ENCODE measurements at places on chromosomes 7 and 10. TPM values are rescaled to one million over a fixed set of nuclear protein-coding genes. Genes with fewer than 3 reads are reported as not detected.

Gene RGR
- not detected for total RNA-seq

Gene KEL
- 0.16 TPM for total RNA-seq

Gene SEMA3D
- total RNA-seq, result not detected

GRCh38 chr7:28062197-28062991 lies 118.2 kb downstream of the JAZF1 start:
- DNase-seq, result peak; percentile 69

- no peak for DNase-seq
Measured at GRCh38 chr10:60098677-60099601, 192.6 kb upstream of the CCDC6 start.

DNA sequence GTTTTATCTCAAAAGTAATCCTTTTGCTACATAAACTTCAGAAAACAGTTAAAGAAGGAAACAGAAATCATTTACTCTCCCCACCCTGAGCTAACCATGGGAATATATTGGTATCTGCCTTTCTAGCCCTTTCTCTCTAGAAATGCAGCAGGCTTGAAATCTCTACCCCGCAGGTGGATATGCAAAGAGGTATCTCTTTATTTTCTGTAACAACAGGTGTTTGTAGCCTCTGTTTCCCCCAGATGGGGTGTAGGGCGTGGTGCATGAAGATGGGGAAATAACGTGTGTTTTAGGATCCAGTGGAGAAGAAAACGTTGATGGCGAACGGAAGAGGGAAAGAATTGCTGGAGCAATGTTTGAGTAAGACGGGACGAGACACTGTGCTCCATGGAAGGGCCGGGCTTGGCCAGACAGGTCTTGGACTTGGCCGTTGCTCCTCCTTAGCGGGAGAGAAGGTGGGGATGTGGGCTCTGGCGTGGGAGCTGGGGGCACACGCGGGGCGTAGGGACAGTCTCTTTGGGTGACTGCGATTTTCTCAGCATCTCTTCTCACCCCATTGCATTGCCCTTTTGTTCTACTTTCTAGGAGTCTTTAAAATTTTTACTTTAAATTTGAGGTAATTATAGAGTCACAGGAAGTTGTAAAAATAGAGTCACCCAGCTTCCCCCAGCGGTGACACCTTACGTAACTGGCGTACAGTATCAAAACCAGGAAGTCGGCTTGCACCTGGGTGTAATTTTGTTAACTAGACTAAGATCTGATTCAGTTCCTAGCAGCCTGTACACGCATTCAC lies 82.9 kb downstream of the ELFN1 start:
- DNase-seq, result no peak

- no peak for DNase-seq
Measured at GRCh38 chr7:146902728-146903127, 786.1 kb downstream of the CNTNAP2 start.

DNA sequence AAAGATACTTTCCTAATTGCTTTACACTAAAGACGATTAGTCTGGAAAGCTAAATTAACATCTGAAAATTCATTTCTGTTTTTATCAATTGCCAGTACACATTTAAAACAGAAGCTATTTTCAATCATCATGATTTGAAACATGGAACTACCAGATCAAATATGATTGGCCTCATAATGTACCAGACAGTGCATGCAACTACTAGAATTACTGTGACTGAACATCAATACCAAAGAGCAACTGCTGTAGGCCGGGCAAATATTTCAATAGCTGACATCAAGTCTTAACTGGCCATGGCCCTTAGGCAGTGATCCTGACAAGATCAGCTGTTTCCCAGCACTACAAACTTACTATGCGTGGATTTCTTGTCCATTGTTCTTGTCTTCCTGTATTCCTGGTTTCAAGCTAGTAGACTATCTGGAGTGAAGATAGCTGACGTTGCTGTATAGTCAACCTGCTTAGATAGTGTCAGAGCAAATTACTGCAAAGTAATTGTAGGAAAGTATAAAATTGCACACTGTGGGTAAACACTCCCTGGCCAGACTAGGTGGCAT lies 21.7 kb upstream of the WNT16 start:
- DNase-seq, result no peak

- DNase-seq, result no peak
Measured at GRCh38 chr10:95211606-95212279, 17.7 kb downstream of the ACSM6 start.

- no peak for DNase-seq
Measured at GRCh38 chr10:91367127-91367531, 43.0 kb upstream of the HECTD2 start.

- no peak for DNase-seq
Measured at GRCh38 chr10:98971464-98971863, 264.2 kb downstream of the HPSE2 start.
